ENCODE measurements at places on chromosomes 4 and X.
A peak's percentile ranks its signal among the peaks of the same experiment; 100 is the strongest.

- DNase-seq, result no peak
Observed at GRCh38 chr4:187212446-187213080, 488.9 kb upstream of the FAT1 start.

DNA sequence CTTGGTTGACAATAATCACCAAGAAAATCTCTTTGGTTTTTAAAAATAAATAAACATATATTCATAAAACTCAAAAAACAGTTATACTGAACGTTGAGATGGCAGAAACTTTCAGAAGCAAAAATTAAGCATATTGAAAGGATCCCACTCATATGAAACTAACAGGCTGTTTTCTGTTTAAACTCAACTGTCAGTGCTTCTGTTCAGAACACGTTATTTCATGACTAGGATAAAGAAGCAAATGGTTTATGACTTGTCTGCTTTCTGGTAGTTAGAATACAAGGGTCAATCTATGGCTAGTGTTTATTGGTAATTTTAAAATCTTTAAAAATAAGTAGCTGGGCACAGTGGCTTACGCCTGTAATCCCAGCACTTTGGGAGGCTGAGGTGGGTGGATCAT lies 4.1 kb downstream of the GPR82 start:
- DNase-seq, result no peak

- DNase-seq, result peak; percentile 46
Observed at GRCh38 chr4:60805500-60806313, 394.4 kb upstream of the ADGRL3 start.

DNA sequence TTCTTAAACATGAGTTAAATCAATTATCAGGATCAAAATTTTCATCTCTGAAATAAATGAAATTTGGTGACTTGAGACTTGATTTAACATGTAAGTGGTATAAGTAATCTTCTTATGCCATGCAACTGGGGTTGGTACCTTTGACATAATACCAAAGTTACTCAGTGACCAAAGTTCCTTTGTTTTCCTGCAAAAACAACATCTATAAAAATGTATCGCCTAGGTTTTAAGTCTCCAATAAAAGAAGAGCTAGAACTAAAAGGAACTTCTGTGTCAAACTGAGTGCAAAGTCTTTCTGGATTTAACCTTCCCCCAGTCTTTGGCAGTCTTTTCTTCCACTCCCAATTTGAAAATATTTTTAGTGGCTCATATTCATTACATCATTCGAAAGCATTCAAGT lies 27.6 kb downstream of the NAF1 start:
- no peak for DNase-seq

- DNase-seq, result peak; percentile 59
Observed at GRCh38 chr4:10715696-10716095, 31.1 kb upstream of the CLNK start.

DNA sequence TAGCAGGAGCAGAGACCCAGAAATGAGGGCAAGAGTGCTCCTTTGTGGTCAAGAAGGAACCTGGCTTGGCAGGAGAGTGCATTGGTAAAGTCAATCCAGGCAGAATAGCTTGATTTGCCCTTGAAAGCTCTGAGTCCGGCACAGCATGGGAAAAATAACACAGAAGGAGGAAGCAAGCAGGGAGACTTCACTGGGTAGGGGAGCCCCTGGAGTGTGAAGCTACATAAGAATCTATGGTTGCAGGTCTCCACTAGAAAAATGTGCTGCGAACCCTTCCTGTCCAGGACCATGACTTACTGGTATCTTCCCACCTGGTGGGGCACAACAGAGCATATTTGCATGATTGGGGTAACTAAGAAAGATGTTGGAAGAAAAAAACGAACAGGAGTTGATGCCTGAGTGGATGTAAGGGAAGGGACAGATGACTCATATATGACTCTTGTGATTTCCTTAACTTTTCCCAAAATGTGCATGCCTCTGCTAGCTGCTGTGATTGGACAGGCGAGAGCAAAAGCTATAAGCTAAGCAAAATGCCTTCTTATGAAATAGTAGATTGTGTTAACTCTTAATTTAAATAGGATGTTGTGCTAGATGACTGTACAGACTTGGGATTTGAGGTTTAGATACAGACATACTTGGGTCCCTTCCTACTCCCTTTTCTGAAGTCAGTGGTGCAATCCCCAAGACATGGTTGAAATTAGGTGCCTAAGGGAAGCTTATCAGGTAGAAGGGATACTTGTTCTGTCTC lies 3.3 kb downstream of the IL13RA1 start:
- peak; percentile 87 for DNase-seq

GRCh38 chr4:8119877-8120276 lies 38.7 kb downstream of the ABLIM2 start:
- no peak for DNase-seq

DNA sequence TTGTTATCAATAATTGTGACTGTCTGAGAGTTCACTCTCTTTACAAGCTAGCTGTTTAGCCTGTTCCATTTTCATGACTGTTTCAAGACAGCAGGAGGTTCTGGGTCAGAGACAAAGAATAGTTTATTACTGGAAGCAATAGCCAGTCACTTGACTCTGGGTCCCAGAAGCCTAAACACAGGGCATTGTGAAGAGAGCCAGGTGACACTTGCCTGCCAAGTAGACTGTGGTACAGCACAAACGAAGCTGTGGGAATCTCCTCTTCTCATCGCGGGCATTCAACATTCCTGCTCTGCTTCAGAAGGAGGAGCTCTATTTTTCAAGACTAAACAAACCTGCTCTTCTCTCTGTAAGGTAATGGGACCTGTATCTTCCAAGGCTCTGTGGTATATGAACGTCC lies 485.1 kb downstream of the TRIML1 start:
- DNase-seq, result no peak

GRCh38 chr4:6054162-6054922 lies 36.1 kb upstream of the C4orf50 start:
- no peak for DNase-seq

DNA sequence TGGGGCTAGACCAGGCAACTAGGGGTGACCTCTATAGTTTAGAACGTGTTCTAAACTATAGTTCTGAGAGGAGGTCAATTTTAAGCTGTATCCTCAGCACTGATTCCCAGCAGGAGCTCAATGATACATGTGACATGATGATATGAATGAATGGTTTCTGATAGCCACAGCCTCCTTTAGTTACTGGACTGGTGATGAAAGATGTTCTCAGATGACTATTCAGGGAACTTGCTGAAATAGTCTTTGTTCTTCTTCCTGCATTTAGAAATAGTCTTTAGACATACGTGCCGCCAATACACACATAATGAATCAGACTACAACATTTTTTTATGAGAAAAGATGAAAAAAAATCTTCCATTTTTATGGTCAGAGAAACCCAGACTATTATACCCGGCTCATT lies 116.3 kb upstream of the TMEM150C start:
- no peak for DNase-seq

DNA sequence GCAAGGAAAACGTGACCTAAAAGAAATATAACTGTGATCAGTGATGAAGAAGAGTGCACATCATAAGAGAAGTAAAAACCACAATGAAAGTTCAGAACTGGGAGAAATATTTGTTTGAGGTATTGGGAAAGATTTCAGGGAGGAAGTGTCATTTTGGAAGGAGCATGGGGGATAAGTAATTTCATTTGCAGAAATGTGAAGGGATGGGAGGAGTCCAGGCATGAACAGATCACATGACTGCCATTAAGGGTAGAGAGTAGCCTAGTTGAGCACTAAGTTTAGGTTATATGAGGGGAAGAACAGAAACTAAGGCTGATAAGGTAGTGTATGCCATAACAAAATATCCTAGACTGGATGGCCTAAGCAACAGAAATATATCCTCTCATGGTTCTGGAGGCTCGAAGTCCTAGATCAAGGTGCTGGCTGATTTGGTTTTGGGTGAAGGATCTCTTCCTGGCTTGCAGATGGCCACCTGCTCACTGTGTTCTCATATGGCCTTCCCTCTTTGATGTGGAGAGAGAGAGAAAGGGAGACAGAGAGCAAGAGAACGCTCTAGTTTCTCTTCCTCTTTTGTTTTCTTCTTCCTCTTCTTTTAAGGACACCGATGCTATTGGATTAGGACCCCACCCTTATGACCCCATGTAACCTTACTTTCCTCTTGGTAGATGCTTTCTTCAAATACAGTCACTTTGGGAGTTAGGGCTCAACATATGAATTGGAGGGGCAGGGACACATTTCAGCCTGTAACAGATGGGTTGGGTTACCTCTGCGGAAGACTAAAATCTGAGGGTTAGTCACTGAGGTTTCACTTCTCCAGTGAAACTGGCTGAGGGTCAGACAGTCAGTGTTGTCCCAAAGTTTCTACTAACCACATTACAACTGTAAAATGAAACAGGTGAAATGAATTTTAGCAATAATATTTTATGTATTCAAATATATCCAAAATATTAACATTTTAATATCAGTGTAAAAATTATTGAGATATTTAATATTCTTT lies 77.9 kb downstream of the EGF start:
- DNase-seq, result no peak

DNA sequence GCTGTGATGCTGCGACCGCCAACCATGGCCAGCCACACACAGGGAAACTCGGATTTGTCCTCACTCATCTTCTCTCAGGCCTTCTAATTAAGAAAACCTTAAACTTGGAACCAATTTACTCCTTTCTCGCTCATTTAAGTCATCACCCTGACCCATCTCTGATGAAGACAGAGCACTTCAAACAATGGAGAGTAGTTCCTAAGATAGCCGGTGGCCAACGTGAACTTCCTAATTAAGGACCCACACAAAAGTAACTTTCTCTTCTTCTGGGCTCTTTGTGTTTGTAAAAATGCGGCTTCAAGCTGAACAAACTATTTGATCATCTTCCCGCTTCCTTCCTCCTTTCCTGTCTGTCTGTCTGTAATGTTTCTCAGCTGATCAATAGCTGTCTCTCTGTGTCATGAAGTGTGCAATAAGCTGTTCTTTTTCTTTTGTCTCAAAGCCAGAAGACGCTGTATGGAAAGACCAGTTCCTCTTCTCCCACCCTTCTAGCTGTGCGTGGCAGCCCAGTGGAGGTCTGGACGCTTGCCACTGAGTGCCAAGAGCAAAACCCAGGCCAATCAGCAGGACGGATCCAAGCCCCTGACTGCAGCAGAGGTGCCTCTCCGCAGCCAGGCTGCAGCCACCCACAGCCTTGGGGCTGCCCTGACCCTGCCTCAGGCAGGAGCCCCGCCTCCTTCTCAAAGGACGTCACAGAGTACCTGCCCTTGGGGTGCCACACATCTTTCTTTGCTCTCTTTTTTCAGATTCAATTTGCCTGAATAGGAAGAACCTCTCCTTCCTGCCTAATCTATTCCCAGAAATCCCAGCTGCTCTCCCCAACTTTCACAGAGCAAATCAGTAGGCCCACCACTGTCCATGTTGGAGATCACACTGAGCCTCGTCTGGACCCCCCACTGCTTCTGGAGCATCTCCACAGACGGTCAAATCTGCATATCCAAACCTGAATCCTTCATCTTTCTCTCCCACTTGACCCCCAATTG lies 59.3 kb downstream of the MAML3 start:
- DNase-seq, result no peak

DNA sequence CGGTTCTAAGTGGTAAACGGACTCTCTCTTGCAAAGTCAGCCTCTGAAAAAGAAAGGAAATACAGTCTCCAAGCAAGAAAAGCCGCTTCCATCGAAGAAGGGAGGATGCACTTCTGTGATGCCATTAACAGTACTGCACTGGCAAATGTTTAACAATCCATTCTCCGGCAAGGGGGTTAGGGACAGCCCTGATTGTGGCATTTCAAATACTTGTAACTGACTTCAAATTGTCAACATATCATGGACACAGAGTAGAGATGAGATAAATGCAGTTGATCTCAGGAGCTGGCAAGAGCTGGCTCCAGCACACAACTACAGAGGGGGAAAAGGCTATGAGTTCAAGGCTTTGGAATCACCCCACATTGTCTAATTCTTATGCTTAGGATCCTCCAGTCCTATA lies 146.8 kb downstream of the SLC7A11 start:
- no peak for DNase-seq

DNA sequence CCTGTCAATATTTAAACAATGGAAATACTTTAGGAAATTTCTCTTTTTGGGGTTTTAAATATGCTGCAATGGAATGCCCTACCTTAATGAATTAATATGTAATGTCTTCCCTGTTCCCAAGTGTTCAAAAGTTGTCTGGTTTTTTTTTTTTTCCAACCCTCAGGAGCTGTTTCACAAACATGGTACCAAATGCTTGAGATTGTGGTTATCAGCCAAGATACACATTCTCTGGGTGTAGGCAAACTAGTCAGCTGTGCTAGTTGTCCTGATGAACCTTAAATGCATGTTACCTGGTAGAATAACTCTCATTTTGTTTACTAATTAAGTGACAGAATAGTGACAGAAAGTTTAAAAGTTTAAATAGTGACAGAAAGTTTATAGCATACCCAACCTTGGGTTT lies 50.7 kb downstream of the FHL1 start:
- no peak for DNase-seq

DNA sequence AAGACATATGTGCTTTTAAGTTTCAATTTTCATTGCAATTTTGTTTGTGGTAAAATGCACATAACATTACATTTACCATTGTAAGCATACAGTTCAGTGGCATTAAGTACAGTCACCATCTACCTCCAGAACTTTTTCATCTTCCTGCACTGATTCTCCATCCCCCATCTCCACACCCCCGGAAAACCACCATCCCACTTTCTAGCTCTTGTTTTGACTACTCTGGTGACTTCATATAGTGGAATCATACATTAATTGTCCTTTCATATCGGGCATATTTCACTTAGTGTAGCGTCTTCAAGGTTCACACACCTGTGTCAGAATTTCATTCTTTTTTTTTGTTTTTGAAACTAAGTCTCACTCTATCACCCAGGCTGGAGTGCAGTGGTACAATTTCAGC lies 143.5 kb downstream of the GPR143 start:
- DNase-seq, result no peak

- peak; percentile 69 for DNase-seq
Observed at GRCh38 chr4:66430856-66431255, 760.6 kb upstream of the EPHA5 start.

DNA sequence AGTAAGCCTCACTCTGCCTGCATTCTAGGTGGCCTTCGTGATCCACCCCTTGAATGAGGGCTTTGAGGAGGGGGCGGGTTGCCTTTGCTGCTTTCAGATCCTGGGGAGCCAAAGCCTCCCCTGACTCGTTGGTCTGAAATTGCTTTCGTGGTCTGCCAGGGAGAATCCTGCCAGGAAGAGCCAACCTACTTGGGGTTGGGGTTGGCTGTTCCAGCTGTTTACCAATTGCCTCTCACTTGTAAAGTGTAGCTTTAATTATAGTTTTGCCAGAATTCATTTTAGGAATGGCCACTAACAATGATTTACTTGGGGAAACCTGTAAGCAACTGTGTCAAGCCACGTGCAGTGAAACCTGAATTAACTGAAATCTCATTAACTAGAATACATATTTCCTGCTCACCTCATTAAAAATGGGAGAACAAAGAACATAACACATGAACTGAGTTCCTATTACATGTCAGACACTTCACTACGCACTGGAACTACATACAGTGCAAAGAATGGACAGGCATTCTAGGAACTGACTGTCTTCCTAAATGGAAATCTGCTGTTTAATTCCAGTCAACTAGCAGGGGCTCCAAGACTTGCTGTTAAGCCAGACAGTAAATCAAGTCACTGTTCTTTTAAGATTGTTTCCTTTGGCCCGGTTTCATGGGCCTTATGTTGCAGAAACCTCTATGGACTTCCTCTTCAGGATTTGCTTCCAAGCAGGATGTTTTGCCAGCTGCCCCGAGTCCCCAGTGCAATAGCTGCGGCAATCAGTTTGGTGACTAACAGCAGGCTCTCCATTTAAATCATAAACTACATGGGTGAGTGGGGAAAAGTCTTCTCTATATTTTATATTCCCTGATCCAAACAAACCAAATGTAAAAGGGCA lies 16.4 kb upstream of the NKRF start:
- peak; percentile 64 for DNase-seq

- peak; percentile 94 for DNase-seq
Observed at GRCh38 chr4:117971403-117971802, 62.9 kb upstream of the NDST3 start.

GRCh38 chr4:37998226-37998625 lies 38.0 kb downstream of the PTTG2 start:
- DNase-seq, result no peak

All from fibroblast of skin of scalp (primary cell).